ENCODE measurements at places on chromosomes 6 and 20.

- DNase-seq: no peak
Measured at GRCh38 chr6:145051661-145052060, 683.7 kb downstream of the EPM2A start.

GRCh38 chr6:5937936-5938706 lies 68.6 kb downstream of the NRN1 start:
- no peak for DNase-seq

GRCh38 chr20:46703435-46703834 lies 6.0 kb upstream of the SLC2A10 start:
- no peak for DNase-seq

- DNase-seq: no peak
Measured at GRCh38 chr6:167811040-167811439, 15.7 kb upstream of the AFDN start.

- no peak for DNase-seq
Measured at GRCh38 chr6:113178349-113178748, 678.8 kb upstream of the MARCKS start.

- no peak for DNase-seq
Measured at GRCh38 chr20:48789185-48789668, 38.6 kb downstream of the PREX1 start.

DNA sequence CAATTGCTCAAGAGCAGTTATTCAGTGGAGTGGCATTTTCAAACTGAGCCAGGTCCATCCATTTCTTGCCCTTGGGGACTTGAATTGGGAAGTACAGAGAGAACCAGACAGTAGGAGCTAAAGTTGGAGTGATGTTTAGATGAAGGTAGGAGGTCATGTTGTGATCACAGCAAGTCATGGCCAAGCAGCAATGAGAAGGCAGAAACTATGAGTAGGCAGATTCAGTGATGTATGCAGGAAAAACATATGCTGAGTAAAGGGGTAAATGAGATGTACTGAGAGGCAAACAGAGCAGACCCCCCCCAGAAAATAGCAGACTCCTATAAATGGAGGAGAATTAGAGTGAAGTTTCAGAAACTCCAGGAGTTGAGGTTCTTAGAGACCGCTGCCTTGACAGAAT lies 95.8 kb downstream of the PERP start:
- no peak for DNase-seq
